Activated naive CD4-positive, alpha-beta T cell treated with anti-CD3 and anti-CD28 coated beads, Interleukin-2, amount 50 U/mL, for 16 hours (primary cell): ENCODE measurements at places on chromosomes 16 and 17.

- DNase-seq, result no peak
Observed at GRCh38 chr17:4249452-4250029, 14.2 kb downstream of the ANKFY1 start.

GRCh38 chr17:38883592-38884526 lies 14.0 kb downstream of the LASP1 start:
- no peak for DNase-seq

DNA sequence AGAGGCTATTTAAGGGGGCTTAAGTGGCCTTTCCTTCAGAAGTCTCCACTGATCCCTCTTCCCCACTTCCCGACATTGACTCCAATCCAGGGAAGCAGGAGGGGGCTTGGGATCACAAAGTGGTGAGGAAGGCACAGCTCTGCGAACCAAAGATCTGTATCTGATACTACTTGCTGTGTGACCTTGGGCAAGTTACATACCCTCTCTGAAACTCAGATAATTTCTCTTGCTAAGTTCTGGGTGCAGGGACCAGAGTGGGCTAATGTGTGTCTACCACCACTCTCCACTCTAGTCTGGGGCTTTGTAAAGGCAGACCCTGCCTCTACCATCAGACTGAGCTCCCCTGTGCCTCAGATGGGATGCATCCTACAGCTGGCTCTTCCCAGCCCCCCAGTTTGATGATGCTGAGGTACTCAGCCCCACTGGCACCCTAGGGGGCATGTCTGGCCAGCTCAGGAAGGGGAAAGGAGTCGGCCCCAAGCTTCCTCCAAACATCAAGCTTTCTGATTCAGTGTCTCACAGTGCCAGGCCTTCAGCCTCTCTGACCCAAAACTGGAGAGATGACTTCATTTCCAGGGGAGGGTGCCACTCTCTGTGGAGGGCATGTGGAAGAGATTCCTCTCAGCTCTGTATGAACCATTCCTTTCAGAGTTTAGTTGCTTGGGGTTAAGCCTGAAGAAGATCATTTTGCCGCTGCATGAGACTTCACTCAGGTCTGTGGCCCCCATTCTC lies 10.9 kb downstream of the DLX4 start:
- no peak for DNase-seq

- no peak for DNase-seq
Observed at GRCh38 chr16:26269673-26270072, 577.9 kb downstream of the HS3ST4 start.

DNA sequence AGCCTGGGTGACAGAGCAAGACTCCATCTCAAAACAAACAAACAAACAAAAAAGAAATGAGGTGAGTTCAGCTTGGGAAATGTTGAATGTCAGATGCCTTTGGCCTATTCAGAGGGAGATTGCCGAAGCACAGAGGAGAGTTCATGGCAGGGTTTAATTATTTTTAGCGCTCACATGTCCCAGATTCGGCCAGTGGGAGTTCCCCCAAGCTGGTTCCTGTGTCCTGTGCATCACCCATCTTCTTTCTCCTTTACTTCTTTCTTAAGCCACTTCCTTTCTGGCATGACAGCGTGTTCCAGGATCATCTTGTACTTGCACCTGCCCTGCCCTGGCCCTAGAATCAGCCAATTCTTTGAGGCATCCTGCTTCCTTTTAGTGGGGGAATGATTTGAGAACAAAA lies 9.2 kb downstream of the MPV17L start:
- no peak for DNase-seq
